Inflammatory macrophage treated with lipopolysaccharide for 1 hour (primary cell): ENCODE measurements at places on chromosomes 3 and 15.

- DNase-seq: peak; percentile 57
Observed at GRCh38 chr15:80234883-80235282, 17.1 kb downstream of the CTXND1 start.

DNA sequence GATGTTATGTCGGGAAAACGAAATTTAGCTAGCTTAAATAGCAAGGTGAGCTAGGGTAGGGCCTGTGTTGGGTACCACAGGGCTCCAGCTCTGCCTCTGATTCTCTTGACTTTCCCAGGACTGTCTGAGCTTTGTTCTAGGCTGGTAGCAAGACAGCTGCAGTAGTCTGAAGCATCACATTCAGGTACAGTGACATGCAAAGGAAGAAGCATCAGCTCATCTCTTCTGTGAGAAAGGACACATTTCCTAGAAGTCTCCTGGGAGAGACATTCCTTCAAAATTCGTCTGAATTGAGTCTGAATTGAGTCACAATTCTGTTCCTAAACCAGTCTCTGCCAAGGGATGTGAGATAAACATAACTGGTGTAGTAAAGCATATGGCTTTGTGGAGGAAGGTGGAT, 8.5 kb upstream of the UBXN7 start:
- DNase-seq: no peak

DNA sequence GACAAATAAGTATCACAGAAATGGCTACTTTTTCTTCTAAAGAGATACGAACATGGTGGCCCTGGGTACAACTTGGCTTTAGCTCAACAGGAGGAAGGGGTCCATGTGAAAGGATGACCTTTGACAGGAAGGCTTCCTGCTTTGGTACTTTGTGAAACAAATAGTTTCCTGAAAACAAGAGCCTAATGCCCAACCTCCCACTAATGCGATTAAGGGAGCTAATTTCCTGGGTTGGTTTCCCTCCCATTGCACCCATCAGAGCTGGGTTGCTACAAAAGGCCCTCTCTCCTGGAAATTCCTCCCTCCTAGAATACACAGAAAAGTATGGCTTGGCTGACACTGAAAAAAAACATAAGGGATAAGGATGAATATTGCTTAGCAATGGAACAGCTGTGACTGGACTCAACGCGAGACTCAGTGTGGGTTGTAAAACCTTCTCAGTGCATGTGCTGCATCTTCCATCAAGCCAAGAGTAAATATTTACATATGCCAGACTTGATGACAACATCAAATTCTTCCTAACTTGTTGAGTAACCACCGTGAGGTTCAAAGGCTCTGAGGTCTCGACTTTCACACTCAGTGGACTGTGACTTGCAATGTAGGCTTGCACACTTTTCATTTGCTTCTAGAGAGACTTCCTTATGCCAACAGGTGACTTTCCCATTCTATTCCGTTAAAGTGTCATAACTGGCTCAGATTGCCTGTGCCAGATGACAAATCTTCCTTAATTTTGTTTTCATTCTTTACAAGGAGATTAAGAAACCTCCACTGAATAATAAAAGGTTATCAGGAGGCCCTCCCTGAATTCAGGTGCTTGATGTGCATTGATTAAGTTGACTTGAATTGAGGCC, 60.1 kb downstream of the ADAMTS9 start:
- DNase-seq: no peak

DNA sequence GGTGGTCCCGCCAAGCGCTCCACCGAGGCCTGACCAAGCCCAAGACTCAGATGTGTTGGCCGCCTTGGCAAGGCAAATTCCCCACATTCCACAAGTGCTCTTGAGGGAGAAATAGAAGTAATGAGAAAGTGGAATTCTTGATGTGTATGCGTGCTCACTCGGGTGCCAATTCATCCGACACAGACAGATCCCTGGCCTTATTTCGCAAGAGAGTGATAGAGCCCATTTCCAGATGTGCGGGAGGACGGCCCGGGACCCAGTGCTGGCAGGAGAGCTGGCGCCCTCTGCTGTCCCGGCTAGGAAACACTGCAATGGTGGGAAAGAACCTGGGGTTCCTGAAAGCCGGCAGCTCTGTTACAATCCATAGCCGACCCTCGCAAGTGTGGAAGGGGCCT, 76.0 kb downstream of the HMG20A start:
- peak; percentile 39 for DNase-seq

DNA sequence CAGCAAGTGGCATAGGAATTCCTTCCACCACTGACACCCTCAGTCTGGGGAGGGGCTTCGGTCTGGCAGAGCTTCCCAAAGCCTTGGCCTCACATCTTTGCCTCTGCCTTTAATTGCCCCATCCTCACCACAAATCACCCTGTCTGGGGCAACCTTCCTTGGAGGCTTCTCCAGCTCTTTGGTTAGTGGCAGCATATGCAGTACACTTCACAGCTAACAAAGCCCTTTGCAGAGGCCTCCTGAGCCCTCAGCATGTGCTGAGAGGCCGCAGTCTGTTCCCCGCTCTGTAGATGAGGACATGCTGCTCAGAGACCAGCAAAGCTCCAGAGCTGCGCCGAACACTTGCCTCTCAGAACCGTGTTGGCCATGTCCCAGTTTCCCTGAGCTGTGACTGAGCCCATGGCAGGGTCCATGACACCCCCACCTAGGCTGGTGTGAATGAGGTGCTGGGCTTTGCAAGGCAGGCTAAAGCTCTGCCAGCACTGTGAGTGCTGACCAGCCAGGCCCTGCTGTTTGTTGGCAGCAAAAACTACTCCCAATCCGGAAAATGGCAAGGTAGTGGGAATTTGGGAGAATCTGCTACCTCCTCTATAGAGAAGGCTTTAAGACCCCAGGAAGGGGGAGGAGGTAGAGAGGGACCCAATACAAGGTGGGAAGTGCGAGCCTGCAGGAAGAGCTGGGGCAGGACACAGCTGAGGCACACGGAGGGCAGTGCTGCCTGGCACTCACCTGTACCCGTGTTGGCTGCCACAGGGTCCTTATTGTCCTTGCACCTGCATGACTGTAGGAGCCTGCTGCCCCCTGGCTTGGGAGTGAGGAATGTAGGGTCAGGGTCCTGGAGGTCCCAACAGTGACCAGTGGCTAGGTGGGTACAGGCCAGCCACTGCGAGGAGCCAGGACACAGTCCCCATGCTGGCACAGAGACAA, 8.4 kb upstream of the KLF15 start:
- DNase-seq: no peak

- no peak for DNase-seq
Observed at GRCh38 chr3:116994351-116994879, 284.8 kb downstream of the TUSC7 start.

DNA sequence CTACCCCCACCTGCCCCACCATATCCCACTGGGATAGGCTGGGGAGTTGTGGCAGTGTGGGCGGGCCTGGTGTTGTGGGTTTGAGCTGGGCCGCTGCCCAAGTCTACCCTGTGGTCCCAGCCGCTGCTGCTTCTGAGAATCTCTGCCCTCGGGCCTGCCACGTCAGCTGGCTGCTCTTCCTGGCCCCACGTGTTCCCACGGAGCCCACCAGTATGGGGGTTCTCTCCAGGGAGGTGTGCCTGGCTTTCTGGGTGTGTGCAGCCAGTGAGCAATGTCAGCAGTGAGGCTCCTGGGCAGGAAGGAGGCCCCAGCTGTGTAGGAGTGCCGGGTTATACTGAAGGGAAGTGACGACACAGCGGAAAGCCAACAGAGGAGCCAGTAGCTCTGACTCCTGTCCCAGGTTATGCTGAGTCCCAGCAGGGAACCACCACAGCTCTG, 10.5 kb downstream of the GNAI2 start:
- DNase-seq: peak; percentile 90

DNA sequence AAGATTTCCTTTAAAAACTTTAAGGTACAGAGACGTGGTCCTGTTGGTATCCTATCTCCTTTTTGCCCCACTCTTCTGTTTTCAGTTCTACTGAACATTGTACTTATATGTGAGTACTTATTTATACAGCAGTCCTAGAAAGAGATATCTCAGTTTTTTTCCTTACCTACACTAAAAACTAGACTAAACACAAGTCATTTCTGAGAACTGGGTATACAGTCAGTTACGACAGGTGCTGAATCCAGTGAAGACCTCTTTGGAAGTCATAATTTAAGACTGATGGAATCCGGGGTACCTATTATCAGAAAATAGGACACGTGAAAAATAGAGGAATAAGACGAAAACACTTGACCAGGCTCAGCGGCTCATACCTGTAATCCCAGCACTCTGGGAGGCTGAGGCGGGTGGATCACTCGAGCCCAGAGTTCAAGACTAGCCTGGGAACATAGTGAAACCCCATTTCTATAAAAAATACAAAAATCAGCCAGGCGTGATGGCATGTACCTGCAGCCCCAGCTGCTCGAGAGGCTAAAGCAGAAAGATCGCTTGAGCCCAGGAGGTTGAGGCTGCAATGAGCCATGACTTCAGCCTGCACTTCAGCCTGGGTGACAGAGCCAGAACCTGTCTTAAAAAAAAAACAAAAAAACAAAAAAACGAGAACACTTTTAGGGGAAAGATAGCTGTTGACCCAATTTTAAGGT, 76.3 kb downstream of the KLHL25 start:
- DNase-seq: no peak

GRCh38 chr3:37249294-37249693, 74.9 kb upstream of the LRRFIP2 start:
- no peak for DNase-seq

- peak; percentile 53 for DNase-seq
Observed at GRCh38 chr15:76991741-76992645, 2.9 kb upstream of the PSTPIP1 start.

- no peak for DNase-seq
Observed at GRCh38 chr3:31041161-31041978, 146.9 kb upstream of the GADL1 start.

- DNase-seq: peak; percentile 78
Observed at GRCh38 chr3:190224863-190225692, 97.2 kb downstream of the CLDN1 start.

- DNase-seq: peak; percentile 97
Observed at GRCh38 chr3:196620161-196620604, 19.3 kb upstream of the NRROS start.

DNA sequence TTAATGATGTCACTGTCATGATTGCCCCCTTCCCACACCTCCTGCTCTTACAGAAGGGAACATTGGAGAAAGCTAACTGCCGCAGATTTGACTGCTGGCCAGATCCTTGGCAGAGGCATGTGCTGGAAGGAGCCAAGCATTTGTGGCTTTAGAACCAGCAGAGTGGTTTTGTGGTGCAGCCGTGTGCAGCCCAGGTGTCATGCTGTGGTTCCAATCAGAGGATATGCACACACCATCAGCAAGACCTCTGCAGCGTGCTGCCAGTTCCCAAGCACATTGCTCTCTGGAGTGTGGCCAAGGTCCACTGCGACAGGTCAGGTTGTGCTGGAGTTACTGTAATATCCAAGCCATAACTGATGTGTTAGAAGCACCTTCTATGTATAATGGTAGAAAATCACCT, 61.6 kb downstream of the OTOL1 start:
- DNase-seq: no peak

DNA sequence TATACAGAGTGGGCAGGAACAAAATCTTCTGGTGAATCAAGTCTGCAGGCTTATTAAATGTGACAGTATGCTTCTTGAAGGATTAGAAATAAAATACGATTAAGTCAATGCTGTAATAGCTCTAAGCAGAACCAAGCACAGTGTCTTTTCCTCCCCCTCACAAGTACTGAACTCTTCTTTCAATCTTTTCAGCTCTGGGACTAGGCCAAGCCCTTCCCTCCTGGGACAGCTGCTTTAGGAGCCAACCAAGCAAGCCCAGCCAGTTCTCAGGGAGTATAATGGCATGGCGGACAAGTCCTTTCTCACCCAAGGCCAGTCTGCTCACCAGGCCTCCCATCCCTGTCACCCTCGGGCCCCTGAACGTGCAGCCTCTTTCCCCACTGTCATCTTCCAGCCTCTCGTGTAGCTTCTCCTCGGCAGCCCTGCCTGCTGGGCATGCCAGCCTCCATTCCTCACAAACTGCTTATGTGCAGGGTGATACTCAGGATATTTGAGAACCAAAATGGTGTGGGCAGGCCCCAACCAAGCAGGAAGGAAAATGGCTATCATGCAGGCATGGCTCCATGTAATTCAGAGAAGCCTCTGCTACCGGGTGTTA, 8.4 kb upstream of the PPP1R2 start:
- no peak for DNase-seq

DNA sequence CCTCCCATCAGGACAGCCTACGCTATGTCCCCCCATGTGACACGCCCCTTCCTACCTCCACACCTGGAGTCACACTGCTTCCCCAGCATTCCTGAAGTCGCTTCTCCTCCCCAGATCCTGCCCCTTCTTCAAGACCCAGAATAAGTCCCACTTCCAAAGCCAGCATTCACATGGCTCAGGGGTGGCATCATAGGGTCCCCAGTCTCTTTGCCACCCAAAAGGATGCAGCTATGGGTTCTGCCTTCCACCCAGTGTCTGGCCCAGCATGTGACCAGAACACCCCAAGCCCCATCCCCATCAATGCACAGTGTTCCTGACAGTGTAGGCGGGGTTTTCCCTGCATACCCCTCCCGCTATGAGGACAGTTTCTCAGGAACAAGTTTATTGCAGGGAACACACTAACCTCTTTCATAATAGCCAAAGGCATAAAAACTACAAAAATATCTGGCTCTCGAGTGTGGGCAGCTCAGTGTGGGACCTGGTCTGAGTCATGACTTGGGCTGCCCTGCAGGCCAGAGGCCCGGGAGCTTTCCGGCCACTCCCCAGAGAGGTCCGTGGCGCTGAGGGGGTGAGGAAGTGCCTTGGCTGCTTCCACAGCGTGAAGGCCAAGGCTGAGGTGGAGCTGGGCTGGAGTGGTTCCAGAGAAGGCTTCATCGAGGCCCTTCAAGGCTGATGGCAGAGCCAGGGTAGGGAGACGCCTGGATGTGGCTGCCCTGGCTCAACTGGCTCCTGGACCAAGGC, 5.8 kb downstream of the ISLR start:
- DNase-seq: peak; percentile 40

DNA sequence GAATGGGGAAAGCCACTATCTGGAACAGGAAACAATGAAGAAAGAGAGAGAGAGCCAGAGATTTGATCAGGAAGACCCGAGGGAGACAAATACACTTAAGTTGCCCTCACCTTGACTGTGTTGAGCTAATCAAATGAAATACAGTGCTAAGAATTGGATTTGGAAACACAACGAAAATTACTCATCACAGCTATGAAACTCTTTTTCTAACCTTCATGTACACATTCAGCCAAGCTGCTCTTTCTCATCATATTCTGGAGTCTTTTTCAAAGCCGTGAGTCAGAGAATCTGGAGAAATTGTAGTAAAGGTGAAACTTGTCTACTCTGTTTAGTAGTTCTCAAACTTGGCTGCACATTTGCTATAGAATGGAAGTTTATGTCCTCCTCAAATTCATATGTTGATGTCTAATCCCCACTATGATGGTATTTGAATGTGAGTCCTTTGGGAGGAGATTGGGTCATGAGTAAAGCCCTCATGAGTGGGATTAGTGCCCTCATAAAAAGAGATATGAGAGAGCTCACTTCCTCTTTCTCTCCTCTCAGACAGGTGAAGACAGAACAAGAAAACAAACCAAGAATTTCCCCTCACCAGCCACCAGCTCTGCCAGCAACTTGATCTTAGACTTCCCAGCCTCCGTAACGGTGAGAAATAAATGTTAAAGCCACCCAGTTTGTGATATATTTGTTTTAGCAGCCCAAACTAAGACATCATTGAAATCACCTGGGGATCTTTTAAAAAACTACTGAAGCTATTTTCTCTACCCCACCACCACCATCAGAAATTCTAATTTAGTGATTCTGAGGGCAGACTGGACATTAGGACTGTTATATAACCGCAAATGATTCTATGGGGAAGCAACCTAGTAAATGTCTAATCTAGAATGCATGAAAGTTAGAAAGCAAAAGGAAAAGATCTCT, 143.6 kb upstream of the GRM7 start:
- DNase-seq: no peak

GRCh38 chr3:148999806-149000205, 8.5 kb downstream of the GYG1 start:
- DNase-seq: no peak
